ENCODE measurements at places on chromosomes 5 and 9.

DNA sequence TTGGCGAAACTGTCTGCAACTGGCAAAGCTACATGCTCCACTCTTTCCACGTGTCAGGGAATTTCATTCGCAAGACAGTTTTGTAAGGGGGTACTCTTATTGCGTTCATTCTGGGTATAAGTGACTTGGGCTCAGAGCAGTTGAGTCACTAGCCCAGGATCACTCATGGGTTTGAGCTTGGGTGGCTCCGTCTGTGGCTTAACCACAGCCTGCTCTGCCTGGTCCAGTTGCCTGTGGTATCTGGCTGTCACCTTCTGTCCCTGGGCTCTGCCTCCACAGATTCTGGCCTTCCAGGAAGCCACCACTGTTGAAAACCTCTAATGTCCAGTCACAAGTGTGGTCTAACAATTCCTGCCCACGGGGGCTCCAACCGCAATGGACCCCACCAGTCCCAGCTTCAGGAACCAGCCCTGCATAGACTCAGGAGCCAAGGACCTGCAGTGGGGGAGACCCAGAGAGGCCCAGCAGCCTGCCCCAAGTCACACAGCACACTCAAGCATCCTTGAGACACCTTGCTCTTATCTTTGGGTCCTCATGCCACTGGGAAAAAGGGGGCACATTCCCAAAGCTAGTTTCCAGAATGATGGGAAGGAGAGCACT, 10.4 kb downstream of the KIF12 start:
- no peak for DNase-seq

DNA sequence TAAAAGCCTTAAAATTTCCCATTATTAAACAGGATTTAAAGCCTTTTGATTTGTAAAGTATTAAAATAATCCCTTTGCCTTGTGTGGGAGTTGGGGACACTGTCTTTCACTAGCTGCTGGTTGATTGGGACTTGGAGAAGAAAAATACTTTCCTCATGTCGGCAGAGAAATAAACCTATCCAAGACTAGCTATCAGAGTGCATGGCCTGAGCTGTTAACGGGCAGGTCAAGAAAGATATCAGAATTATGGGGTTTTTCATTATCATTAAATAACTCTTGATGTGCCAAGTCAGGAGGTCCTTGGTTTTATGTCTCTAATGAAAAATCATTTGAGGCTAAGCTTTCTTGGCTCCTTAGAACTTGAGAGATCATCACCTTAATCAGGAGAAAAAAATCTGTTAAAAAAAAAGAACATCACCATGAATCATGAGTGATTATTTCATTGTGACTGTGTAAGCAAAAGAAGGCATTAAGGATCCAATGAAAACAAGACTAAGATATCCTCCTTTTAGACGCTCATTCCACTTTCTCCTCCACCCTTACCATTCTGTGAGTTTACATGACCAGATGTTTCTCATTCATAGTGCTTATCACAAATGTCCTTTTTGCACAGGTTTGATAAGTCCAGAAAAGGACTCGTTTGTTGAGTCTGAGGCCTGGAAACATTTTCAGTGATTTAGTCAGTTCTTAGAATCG, 140.4 kb upstream of the EGFLAM start:
- no peak for DNase-seq

- no peak for DNase-seq
Observed at GRCh38 chr9:104564358-104564757, 4.6 kb upstream of the OR13C8 start.

DNA sequence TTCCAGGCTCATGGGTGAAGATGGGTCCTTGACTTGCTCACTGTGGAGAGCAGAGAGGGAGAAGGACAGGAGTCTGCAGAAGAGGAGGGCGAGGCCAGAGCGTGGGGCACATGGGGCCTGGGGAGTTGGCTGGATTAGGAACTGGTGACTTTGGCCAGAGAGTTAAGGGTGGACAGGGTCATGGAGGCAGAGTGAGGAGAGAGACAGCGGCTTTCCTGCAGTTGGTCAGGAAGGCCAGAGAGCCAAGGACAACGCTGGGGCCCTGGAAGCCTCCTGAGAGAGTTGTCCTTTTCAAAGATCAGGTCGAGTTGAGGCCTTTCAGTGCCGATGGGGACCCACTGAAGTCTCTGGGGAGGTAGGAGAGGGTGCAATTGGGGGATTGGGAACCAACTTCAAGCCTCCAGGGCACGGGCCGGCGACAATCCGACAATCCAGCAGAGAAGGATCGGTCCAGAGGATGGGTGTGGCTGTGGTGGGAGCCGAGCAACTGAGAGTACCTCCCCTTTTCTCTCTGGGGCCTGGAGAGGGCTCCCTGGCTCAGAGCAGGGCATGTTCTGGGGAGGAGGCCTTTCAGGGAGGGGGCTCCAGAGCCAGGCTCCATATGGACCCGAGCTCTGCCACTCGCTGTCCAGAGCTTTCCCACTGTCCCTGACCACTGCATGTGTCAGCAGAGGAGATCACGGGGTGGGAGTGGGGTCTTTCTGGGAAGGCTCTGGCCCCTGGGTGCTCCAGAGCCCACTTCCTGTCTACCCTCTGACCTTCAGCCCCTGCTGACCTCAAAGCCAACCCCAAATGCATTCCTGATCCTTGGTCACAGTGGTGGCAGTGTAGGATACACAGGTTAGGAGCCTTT, 7.5 kb upstream of the PHYHD1 start:
- no peak for DNase-seq
